ENCODE measurements at places on chromosomes 7 and 10.

DNA sequence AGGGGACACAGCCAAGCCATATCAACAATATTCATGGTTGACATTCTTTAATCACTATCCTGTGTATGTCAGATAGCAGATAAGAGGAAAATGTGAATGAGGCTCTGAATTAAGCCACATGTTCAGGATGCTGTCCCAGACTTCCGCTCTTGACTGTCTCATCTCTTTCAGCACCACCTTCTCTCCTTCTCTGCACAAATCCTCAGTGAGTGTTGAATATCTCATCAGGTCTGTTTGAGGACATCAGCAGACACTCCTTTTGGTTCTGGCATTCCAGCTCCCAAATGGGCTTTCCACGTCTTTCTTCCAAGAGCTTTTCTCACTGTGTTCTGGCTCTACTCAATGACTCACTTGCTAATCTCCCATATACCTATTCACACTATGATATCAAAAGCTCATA is 321.7 kb downstream of the GALNT17 start:
- DNase-seq = no peak

GRCh38 chr10:21831986-21832820 is 171.3 kb downstream of the DNAJC1 start:
- DNase-seq = no peak

- DNase-seq = no peak
Measured at GRCh38 chr10:35592441-35592840, 12.7 kb upstream of the GJD4 start.

GRCh38 chr7:47342296-47343060 is 239.4 kb downstream of the TNS3 start:
- DNase-seq = no peak

- no peak for DNase-seq
Measured at GRCh38 chr7:75798770-75799169, 14.8 kb downstream of the CCL24 start.

DNA sequence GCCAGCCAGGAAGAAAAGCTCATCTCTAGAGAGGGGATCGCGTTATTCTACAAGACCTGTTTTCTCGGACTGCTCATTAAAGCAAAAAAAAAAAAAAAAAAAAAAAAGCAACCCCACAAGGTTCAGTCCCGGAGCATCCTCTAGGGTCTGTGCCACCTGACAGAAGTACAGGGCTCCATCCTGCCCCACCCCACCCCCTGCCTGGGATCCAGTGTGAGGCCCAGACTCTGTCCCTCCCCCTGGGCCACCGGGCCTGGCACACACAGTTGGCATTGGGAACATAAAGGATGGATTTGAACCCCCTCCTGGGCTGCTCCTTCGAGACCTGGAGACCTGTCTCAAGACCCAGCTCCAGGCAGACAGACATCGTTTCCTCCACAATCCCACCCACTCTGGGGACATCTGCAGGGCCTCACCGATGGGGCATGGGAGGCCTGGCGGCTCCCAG is 688 bp downstream of the ORAI2 start:
- DNase-seq = no peak

- DNase-seq = no peak
Measured at GRCh38 chr7:40996233-40996677, 706.6 kb downstream of the INHBA start.

DNA sequence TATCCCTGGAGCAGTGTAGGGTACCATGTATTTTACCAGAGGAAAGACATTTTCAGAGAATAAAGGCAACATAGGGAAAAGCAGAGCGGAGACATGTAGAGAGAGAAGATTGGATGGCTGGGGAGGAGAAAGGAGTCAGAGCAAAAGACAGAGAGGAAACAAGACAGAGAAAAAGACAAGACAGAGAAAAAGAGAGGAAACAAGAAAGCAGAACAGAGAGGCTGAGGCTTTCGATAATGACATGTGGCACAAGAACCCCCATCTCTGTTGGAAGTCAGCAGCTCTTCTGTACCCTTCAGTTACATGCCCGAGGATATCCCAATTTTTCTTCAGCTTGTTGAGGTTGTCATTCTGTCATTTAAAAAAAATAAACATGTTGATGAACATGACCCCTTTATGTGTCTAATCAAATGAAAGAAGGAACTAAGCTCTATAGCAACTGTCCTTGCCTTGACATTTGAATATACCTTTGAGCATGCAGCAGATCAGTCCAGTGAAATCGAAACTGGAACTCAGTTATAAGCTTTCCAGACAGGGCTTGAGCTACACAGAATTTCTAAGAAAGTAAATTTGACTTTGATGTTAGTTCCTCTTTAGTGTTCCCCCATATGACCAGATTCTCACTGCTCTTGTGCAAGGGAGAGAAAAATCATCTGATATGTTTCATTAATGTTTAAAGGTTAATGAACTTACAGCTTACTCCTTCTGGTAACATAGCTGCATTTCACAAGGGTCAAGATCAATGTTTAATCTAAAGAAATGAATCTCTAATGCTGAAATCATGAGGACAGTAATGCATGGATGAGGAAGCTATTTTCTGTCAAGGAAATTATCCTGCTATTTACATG is 75.1 kb upstream of the SP4 start:
- DNase-seq = no peak

DNA sequence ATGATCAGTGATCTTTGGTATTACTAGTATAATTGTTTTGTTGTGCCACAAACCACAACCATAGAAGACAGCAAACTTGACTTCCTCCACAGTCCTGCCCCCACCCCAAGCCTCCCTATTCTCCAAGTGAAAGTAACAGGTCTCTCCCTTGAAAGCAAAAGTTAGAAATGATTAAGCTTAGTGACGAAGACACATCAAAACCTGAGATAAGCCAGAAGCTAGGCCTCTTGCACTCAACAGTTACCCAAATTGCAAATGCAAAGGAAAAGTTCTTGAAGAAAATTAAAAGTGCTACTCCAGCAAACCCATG is 7.5 kb downstream of the SAR1A start:
- DNase-seq = peak; percentile 70

DNA sequence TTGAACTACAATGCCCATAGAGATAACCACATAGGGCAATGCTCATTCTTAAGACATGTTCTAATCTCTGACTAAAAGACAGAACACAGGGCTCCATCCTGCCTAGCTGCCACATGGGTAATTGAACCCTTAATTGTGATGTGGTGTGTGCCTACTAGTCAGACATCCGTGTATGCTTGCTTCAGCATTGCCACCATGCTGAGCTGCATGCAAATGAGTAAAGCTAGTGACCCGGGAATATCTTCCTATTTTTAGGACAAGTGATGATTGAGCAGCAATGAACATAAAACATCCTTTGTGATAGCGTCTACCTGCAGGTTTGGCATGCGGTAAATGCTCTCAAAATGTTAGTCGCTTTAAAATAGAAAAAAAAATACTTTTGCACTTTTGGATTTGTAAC is 115.8 kb downstream of the MAGI2 start:
- no peak for DNase-seq

DNA sequence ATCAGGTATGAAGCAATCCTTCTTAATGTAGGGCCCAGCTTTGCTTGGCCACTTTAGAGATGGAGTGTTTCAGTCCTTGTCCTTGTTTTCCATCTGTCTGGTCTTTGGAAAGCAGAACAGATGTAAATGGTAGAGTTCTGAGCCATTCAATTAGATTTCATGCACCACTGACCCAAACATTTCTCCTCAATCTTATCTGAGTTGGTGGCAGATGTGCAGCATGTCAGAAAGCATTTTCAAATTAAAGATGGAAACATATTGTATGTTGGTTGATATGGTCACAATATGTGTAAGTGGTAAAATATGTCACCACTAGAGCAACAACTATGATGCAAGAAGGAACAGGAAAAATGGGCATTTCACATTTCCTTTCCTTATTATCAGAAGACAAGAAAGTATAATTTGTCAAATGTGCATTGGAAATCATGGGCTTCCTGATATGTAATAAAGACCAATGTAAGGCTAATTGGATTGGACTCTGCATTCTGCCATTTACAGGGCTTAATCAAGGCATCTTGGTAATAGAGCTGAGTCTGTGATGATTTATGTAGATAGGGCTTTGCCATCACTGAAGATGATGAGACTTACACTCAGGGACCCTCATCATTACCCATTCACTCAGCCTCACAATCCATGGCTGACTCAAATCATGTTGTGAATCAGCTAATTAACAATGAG is 750.7 kb downstream of the NRG3 start:
- DNase-seq = no peak

DNA sequence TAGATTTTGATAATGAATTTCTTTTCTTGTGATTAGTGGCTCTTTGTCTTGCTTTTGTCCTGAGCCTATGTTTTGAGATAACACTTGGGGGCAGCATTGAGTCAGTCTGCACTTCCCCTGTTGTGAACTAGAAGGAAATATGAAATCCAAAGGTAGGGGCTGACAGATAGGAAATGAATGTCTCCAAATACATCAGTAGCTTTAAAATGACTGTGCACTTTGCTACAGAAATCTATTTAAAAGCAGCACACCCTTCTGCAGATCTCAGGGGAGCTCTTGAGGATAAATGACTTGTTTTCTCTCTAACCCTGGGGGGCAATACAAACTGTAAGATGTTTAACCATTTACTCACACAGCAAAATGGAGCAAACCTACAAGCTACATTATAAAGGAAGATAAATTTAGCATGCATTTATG is 176.0 kb upstream of the MYO3A start:
- no peak for DNase-seq

- DNase-seq = no peak
Measured at GRCh38 chr7:159207951-159208350, 63.3 kb upstream of the VIPR2 start.

DNA sequence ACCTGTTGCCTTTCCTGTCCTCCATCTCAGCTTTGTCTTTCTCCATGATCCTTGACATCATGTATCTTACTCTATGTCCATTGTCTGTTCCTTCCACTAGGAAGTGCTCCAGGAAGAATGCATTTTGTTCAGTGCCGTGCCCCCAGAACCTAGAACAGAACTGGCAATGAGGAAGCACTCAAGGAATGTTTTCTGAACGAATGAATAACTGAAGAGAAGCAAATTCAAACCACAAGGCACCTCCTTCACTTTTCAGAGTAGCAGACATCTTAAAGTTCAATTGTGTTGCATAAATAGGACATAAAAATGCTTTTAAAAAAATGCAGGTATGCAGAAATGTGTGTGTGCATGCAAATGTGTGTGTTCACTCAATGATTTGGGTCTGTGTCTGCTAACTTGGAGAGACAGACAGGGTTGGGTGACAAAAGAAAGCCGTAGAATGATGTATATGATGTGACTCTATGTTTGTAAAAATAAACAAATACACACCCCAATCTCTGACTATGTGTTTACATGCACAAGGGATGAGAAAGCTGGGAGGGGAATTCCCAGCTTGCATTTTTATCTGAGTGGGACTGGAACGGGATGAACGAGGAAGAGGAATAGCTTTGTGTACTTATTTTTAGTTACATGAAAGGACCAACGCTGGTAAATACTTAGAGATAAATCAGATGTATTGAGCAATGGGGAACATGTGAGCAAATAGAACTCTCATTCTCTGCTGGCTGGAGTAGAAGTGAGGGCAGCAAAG is 237.7 kb downstream of the FANK1 start:
- no peak for DNase-seq

- no peak for DNase-seq
Measured at GRCh38 chr10:19877466-19878255, 61.4 kb downstream of the PLXDC2 start.

DNA sequence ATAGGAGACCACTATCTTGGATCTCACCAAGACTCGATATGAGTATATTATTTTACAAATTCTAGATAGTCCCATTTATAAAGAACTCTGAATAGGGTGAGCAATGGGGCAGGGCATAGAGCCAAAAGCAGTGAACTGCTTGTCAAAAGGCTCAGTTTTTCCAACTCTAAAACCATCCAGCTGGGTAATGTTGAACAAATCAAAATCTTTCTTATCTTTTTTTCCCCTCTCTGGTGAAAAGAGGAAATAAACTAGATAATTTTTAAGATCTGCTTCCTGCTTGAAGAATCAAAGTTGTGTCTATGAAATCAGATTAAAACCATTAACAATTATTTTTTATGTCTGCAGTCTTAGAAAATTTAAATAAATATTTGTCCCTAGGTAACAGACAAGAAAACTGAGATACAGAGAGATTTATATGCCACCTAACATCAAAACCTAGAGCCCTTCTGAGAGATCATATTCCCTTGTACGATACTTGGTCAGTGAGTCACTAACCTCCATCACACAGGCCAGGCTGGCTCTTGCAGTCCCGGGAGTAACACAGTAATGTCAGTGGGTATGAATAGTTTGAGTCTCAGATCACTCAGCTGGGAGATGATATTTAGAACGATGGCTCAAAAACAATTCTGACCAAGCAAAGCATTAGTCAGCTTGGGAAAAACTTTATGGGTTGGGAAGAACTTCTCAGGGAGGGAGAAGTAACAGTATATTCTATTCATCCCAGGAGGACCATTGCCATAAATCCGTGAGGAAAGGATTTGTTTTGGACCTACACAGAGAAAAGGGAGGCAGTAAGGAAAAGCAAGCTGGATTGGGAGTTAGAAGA is 178.8 kb downstream of the REEP3 start:
- no peak for DNase-seq

GRCh38 chr7:43869867-43870240 is 537 bp upstream of the MRPS24 start:
- peak; percentile 26 for DNase-seq

DNA sequence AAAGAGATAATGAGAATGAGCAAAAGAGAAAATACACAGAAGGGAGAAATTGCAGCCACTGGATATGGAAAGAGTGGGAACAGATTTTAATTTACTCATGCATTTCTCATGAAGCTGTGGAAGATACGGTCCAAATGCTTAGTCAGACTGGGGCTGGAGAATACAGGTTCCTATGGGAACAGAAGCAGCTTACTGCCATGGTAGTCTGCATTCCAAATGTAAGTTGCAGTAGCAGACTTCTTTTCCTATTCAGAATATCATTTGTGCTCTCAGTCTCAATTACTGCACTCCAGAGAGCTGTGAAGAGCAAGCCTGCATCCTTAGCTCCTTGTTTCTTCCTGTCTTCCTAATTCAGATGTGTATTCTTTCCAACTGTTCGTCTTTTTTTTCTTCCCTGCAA is 190.8 kb upstream of the TMEM196 start:
- no peak for DNase-seq

GRCh38 chr7:123738356-123738755 is 10.4 kb downstream of the WASL start:
- no peak for DNase-seq

- no peak for DNase-seq
Measured at GRCh38 chr7:2953099-2953498, 90.6 kb downstream of the CARD11 start.

DNA sequence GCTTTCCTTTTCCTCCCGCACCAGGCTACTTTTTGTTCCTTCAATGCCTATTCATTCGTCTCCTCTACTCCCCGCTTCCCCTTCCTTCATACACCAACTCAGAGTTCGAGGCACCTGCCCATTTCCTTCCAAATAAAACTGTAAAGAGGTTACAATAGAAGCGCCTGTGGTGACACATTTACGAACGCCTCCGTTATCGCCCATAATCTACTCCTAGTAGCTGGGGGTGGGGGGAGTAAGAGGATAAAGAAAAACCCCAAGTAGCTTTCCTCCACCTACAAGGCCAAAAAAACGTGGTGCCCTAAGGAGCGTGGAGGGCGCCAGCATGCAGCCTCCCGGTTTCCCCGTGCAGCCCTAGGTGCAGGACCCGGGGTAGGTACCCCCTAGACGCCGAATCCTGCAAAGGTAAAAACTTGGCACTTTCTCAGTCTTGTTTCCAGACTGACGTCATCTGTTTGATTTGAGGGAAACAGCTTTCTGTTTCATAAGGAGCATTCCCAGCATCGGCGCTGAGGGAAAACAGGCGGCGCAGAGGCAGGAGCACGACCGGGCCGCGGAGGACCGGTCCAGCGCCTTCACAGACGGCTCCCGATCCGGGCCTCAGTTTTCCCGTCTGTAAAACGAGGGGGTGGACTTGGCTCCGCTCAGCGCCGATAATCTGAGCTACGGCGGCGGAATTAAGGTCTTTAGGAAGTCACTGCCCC is 922 bp downstream of the PPA1 start:
- peak; percentile 51 for DNase-seq

Data from activated naive CD8-positive, alpha-beta T cell treated with anti-CD3 and anti-CD28 coated beads for 36 hours (primary cell).